ENCODE measurements at places on chromosomes 3 and 15. TPM values are rescaled to one million over a fixed set of nuclear protein-coding genes. Genes with fewer than 3 reads are reported as not detected.

SLC12A6 gene
- 9.3 TPM for total RNA-seq

GPR149 gene
- not detected for total RNA-seq

GOLGA8O gene
- not detected for total RNA-seq

FEZF2 gene
- not detected for total RNA-seq

GOLGA6L10 gene
- total RNA-seq: not detected

NOX5 gene
- total RNA-seq: not detected

SLC24A5 gene
- total RNA-seq: not detected

CYP8B1 gene
- not detected for total RNA-seq

PEX5L gene
- total RNA-seq: not detected

VIPR1 gene
- not detected for total RNA-seq

NEO1 gene
- 15.1 TPM for total RNA-seq

TUSC7 gene
- not detected for total RNA-seq

MUC13 gene
- not detected for total RNA-seq

GPR15 gene
- total RNA-seq: not detected

HAPLN3 gene
- total RNA-seq: 2.8 TPM

IP6K1 gene
- 28.7 TPM for total RNA-seq

BCHE gene
- total RNA-seq: 107 TPM

SKOR1 gene
- total RNA-seq: 3.1 TPM

GABRR3 gene
- 0.03 TPM for total RNA-seq

PIK3CB gene
- total RNA-seq: 4.9 TPM

CDHR4 gene
- total RNA-seq: not detected

FOXB1 gene
- 0.76 TPM for total RNA-seq

GOLGA6L25 gene
- not detected for total RNA-seq

SCAANT1 gene
- total RNA-seq: not detected

DISP2 gene
- total RNA-seq: 0.38 TPM

C2CD4A gene
- total RNA-seq: 0.04 TPM

Measured in SJCRH30 (cell line).